NCI-H748 treated with DMSO at 0.1 percent for 48 hours (cell line): ENCODE measurements at places on chromosomes 16 and 17.

- DNase-seq, result no peak
Measured at GRCh38 chr16:55478827-55479429, at the start of gene MMP2. Gene MMP2 (plus strand): TSS chr16:55479198. CDS start chr16:55479480, 282 bp downstream.

GRCh38 chr17:78241277-78242023 is 10.0 kb downstream of the TMEM235 start:
- no peak for DNase-seq

- DNase-seq, result no peak
Measured at GRCh38 chr17:47831934-47832327, 461 bp downstream of the LRRC46 start.

DNA sequence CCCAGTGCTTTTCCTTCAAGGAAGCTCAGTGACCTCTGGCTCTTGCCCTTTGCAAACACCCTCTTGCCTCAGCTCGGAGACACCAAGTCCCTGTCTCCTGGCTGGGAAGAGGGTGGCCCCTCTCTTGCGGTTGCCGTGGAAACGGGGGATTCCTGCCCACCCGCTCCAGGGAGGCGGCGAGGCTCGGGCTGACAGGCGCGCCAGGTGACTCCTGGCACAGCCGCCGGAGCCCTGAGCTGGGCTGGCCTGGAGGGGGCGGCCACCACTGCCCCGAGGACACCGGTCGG is 71.4 kb downstream of the ABR start:
- peak; percentile 14 for DNase-seq

DNA sequence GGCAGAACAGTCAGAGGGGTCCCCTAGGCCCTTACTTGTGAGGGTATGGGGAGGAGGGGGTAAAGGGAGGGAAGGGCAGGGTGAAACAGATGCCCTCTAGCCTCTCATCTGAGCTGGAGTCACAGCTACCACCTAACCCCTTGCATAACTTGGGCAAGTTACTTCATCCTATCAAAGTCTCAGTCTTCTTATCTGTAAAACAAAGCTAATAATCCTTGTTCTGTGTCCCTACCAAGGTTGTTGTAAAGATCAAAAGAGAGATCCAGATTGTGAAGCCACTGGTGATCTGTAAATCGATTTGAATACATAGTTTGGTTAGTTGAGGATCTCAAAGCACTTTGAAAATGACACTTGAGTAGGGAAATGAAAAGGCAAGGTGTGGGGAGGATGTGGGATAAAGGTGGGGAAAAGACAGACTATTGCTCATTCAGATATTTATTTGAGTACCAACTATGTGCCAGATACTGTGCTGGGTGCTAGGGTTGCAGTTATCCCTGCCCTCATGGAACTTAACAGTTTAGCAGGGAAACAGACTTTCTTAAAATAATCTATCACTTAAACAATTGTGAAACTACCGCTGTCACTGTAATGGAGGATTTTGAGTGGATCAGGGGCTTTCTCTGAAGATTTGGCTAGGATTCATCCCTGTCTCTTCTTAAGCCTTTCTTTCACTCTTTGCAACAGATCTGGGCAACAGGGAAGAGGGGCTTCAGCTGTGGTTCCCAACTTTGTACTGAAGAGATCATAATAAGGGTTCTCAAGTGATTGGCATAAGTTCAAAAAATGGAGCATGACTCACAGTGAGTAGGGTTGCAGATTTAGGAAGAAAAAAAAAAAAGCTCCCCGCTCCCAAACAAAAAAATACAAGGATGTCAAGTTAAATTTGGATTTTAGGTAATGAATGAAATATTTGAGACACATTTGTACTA is 3.0 kb downstream of the HEATR9 start:
- DNase-seq, result no peak

DNA sequence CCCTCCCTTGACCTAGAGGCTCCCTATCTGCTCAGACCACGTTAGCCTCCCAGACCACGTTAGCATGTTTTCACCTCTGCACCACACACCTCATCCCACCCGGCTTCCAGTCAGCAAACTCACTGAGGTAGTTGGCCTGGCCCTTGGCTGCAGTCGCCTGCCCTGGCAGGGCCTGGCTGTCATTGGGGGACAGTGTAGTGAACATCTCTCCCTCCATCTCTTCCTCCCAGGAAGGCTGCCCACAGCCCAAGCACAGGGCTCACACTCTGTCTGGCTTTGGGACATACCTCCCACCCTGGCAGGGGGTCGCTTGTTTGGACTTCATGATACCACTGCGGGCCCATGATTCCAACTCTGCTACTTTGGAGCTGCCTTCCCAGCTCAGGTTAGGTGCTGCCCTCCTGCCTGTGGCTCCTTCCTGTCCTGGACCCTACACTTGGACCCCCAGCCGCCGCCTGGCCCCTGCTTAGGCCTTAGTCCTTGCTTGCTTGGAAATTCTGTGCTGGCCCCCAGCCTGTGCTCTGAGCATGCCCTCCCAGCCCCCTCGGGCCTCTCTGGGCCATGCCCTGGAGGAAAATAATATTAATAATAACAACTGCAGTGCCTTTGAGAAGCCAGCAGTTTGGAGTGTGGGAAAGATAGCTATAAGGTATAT is 167.7 kb downstream of the COPRS start:
- no peak for DNase-seq

DNA sequence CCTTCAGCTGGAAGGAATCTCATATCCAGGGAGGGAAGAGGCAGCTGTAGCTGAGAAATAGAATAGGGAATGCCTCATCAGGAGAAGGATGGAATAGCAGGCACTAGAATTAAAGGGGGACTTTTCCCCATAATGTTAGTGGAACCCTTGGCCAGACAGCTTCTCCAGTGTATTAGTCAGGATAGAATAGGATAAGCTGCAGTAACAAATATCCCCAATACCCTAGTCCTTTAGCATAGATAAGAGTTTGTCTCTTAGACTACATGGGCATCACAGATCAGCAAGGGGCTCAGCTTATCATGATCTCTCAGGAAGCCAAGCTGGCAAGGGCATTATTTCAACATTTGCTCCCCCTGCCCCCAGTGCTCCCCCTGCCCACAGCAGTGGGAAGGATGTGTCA is 44.7 kb upstream of the RPL38 start:
- DNase-seq, result no peak

DNA sequence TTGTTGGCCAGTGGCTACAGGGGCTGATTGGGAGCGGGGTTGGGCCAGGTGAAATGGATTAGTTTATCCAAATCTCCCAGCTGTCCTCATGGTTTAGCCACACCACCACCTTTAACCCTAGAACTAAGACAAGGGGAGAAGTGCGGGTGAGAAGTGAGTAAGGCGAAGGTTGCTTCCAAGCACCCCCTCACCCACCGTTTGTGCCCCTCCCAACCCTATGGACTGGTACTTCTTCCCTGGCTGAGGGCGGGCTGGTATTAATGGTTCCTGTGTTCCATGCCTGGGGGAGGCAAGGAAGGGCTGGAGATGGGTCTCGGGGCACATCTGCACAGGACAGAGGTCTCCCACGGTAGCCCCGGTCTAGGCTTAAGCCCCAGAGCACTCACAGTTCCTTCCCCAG is 25.1 kb downstream of the NT5M start:
- no peak for DNase-seq

GRCh38 chr17:9802697-9803096 is 11.3 kb upstream of the DHRS7C start:
- no peak for DNase-seq

- DNase-seq, result no peak
Measured at GRCh38 chr17:76421044-76421407, 31.9 kb downstream of the UBE2O start.

DNA sequence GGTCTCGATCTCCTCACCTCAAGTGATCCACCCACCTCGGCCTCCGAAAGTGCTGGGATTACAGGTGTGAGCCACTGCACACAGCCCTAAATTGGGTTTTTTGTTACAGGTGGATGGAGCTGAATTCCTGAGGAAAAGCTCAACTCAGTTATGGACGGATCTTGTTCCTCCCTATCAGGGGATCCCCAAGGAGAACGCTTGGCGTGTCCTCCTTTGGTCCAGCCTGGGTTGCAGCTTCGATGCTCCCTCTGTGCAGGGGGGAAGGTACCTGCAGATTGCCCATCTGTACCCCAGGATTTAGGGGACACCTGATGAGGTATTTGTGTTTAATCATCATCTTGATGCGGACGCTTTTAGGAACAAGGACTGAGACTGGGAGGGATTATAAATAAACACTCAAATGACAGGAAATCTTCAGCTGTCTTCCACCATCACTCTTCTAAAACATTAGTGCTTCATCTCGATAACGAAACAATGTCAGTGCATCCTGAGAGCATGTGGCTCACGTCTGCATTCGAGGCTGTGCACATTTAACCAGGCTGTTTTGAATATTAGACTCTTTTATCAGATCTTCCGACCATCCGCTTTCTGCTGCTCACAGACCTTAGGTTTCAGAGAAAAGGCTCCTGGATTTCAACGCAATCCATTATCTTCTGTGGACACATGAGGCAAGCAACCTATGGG is 18.2 kb upstream of the MEIOB start:
- no peak for DNase-seq

- no peak for DNase-seq
Measured at GRCh38 chr17:71192039-71192555, 928.7 kb upstream of the SOX9 start.

GRCh38 chr17:65593855-65594845 is 32.7 kb upstream of the AXIN2 start:
- no peak for DNase-seq

DNA sequence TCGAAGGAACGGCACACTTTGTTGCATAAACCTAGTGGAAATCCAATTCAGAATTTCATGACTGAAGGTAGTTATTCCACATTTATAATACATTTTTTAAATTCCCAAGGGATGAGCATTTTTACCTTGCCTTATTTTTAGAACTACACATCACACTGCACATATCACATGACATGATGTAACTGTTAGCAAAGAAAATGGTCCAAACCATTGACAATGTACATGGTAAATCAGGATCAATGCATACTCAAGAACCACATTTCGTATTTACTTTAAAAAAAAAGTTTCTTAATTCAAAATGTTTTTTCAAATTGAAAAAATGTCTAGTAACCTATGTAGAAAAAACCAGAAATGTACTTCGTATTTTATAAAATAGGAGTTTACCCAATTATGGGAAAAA is 2.5 kb downstream of the KANSL1 start:
- DNase-seq, result no peak

DNA sequence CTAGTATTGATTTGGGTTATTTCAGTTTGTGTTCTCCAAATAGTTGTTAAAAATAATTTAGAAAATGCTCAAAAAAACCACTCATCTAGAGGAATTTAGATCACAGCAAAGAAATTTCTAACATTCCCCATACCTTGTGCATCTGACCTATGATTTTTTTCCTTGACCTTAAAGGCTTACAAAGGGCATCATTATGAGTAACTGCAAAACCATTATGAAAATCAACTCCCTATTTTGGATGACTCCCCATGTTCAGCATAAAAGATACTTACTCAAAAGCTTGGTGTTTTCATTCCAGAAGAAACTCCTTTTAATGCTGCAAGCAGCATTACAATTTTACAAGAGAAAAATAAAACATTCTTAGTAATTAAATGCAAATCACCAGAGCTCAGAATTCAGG is 83.2 kb downstream of the GRIN2A start:
- no peak for DNase-seq

DNA sequence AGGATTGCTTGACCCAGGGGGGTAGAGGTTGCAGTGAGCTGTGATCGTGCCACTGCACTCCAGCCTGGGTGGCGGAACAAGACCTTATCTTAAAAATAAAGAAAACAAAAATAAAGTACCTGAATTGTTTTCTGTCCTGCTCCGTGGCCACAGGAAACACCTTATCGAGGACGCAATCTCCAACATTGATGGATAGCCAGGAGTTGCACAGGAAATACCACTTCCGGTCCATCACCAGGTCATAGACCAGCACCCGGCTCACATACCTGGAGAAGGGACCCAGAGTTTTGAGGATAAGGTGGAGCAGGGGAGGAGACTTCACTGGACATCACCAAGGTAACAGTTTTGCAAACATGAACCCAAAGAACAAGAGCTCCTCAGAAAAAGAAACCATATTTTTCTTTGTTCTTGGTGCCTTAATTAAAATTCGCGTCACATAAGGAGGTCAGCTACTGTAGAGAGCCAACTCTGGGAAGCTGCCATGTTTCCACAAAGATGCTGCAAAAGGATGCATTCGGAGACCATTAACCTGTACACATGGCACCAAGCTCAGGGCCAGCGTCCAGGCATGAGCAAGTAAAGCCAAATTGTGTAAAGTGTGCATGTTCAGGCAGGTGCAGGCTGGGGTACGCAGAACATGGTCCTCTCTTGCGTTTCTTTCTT is 55.6 kb upstream of the GCSH start:
- no peak for DNase-seq

GRCh38 chr16:84013787-84014569 is 28.6 kb downstream of the SLC38A8 start:
- peak; percentile 88 for DNase-seq

DNA sequence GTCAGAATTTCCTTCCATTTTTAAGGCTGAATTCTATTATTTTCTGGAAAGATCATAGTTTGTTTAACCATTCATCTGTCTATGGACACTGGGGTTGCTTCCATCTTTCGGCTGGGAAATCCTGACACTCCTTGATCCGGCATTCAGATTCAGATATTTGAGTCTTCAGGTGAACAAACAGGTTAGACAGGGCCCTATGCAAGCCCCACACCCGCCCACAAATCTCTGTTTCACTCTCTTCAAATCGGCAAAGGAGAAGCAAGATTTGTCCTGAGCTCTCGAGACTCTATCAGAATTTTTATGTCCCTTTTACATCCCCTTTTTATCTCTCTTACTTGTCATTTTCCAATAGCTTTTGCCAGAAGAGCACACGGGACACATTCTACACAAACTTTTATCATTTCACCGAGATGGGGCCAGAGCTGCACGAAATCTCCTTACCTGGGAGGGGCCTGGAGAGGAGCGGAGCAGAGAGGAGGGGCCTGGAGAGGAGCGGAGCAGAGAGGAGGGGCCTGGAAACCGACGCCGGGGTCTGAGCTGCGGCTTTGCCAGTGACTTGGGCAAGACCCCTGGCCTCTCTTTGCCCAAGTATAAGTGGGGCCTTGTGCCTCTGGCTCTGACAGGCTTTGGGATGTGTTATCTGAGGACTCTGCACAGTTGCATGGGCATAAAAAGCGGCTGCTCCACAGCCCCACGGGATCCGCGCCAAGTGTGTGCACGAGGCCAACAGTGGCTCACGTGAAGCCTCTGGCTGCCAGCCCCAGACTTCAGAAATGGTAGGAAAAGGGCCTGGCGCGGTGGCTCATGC is 54.3 kb upstream of the RBFOX3 start:
- no peak for DNase-seq

- no peak for DNase-seq
Measured at GRCh38 chr16:88014252-88014781, 63.1 kb downstream of the BANP start.

DNA sequence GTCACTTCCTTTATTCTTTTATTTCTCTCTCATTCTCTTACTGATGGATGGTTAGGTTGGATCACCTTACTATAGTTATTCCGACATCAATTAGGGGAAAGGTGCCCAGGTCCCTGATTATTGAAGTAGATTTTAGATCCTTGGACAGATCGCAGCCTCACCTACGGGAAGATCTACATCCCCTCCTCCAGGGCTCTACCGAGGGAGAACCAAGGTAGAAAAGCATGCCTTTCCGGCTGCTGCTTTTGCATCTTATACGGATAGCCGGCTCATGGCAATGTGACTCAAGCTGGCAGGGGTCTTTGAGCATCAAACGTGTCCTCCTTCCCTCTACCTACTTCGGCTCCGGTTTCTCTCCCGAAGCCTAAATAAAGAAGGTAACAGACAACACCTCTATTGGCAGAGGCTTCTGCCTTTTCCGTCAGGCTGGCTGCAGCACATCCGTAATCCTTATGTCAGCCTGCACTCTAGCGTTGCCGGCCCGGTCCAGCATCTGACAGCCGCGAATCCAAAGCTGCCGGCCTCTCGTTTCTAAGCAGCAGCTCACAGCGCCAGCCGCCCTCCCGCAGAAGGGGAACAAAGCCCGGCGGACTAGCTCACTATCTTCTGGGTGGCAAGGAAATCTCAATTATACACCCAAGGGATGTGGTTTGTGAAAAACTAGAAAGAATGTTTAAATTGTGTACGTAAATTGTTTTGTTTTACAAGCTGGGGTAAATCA is 46.9 kb downstream of the IRX6 start:
- DNase-seq, result peak; percentile 26
